Mesothelial cell of epicardium (in vitro differentiated cells): ENCODE measurements at places on chromosomes 2 and 18.

DNA sequence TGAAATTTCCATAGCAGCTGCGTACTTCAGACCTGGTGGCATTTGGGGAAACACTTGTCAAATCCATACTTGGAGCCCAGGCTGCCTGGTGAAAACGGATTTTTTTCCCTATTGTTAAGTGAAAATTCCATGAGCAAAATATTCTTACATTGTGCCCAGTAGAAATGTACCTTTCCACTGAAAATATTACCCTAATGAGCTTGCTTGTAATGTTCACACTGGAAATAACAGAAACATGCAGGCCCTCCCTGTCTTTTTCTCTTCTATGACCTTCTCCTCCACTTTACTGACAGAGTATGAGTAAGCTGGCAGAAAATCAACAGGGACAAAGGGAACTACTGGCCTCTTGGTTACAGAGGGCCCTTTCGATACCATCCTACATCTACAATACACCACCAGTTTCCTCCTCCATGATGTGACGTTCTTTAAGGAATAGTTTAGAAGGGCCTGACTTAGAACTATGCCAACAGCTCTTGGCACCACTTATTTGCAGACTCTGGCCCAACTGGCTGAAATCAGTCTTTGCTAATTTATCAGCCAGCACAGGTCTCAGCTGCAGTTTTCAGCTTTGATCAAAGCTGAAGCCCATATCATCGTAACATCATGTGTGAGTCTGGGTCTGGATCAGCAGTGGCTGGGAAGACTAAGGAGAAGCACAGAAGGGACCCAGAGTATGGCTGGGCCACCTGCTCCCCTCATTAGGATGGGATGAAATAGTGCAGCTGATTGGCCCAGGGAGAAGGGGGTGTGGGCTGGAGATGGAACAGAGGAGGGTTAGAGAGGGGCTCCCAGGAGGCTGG, 272.2 kb upstream of the ID2 start:
- no peaks in the 10 kb centered on the region for H3K36me3 ChIP-seq
- no peak for DNase-seq
- no peak overlapping the region for H3K4me3 ChIP-seq
- peaks cover 22% of the 10 kb centered on the region for H3K4me1 ChIP-seq

- no peak for DNase-seq
- H3K27me3 ChIP-seq: no peaks in the 10 kb centered on the region
- H3K27ac ChIP-seq: no peak overlapping the region
- H3K4me1 ChIP-seq: no peaks in the 10 kb centered on the region
- H3K4me3 ChIP-seq: no peak overlapping the region
Observed at GRCh38 chr2:37011130-37011529, 44.8 kb upstream of the STRN start.

DNA sequence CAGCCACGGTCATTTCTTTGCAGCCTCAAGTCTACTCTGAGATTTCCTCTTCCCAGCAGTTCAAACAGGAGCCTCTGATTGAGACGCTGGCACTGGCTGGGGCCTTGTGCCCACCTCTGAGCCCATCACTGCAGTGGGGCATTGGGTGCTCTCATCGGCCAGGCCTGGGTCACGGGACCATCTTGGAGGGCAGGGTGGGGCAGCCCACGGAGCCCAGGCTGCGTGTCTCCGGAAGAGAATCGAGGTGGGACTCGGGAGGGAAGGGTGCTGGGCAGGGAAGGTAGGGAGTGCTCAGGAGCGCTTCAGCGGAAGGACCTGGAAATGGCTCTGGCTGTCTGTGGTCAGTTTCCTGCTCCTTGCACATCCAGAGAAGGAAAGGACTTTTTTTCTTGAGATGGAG, 82.4 kb downstream of the RTP5 start:
- H3K4me3 ChIP-seq: no peak overlapping the region
- no peaks in the 10 kb centered on the region for H3K4me1 ChIP-seq
- H3K27ac ChIP-seq: no peak overlapping the region
- H3K27me3 ChIP-seq: peaks cover 35% of the 10 kb centered on the region
- H3K36me3 ChIP-seq: no peaks in the 10 kb centered on the region
- no peak for DNase-seq

GRCh38 chr18:63004466-63005089, 289.2 kb downstream of the PHLPP1 start:
- no peak overlapping the region for H3K27ac ChIP-seq
- no peaks in the 10 kb centered on the region for H3K36me3 ChIP-seq
- H3K4me3 ChIP-seq: no peak overlapping the region

- H3K4me3 ChIP-seq: no peak overlapping the region
- H3K27ac ChIP-seq: no peak overlapping the region
- no peaks in the 10 kb centered on the region for H3K27me3 ChIP-seq
- H3K36me3 ChIP-seq: peaks cover 3% of the 10 kb centered on the region
- peaks cover 19% of the 10 kb centered on the region for H3K4me1 ChIP-seq
- no peak for DNase-seq
Observed at GRCh38 chr2:190717306-190717705, 68.4 kb downstream of the NAB1 start.

GRCh38 chr2:86752934-86753333, 32.8 kb downstream of the RMND5A start:
- no peak for DNase-seq
- no peaks in the 10 kb centered on the region for H3K27me3 ChIP-seq
- H3K4me3 ChIP-seq: no peak overlapping the region
- peaks cover 2% of the 10 kb centered on the region for H3K4me1 ChIP-seq
- H3K27ac ChIP-seq: no peak overlapping the region

GRCh38 chr18:23608211-23608610, 21.9 kb upstream of the NPC1 start:
- H3K4me3 ChIP-seq: no peak overlapping the region
- DNase-seq: no peak
- H3K27me3 ChIP-seq: no peaks in the 10 kb centered on the region
- H3K36me3 ChIP-seq: no peaks in the 10 kb centered on the region
- H3K4me1 ChIP-seq: peaks cover 6% of the 10 kb centered on the region
- no peak overlapping the region for H3K27ac ChIP-seq

GRCh38 chr2:9594366-9595054, 36.3 kb downstream of the YWHAQ start:
- no peaks in the 10 kb centered on the region for H3K27me3 ChIP-seq
- DNase-seq: no peak
- H3K36me3 ChIP-seq: peaks cover 34% of the 10 kb centered on the region
- H3K27ac ChIP-seq: peak overlapping the region; percentile 10
- H3K4me3 ChIP-seq: no peak overlapping the region

GRCh38 chr2:74458938-74459363, 713 bp downstream of the WBP1 start:
- no peaks in the 10 kb centered on the region for H3K27me3 ChIP-seq
- DNase-seq: no peak
- H3K27ac ChIP-seq: peak overlapping the region; percentile 99
- peak overlapping the region; percentile 94 for H3K4me3 ChIP-seq

- H3K4me3 ChIP-seq: peak overlapping the region; percentile 99
- peaks cover 24% of the 10 kb centered on the region for H3K4me1 ChIP-seq
Observed at GRCh38 chr18:23453680-23454058, 582 bp downstream of the RIOK3 start.
